ENCODE measurements at places on chromosomes 1 and 21. TPM values are rescaled to one million over a fixed set of nuclear protein-coding genes. Genes with fewer than 3 reads are reported as not detected.
A peak's percentile ranks its signal among the peaks of the same experiment; 100 is the strongest.

DNA sequence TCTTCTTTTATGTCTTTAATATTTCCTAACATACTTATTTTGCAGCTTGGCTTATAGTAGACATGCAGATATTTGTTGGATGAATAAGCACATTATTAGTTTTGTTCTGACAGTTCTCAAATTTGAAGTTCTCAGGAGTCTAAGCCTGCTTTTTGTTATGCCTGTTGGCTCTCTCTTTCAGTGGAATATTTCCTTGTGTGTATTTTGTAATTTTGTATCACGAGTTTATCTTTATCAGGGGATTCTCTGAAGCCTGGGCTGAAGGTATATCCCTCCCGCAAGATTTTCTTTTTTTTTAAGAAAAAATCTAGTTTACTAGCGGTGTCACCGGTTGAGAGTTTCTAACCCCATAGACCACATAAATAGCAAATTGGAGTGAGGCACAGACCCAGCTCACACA lies 105.9 kb downstream of the RGL1 start:
- no peak for DNase-seq

Gene PMVK
- total RNA-seq = 14.3 TPM

GRCh38 chr1:209134001-209134400 lies 449.5 kb upstream of the CAMK1G start:
- no peak for DNase-seq

DNA sequence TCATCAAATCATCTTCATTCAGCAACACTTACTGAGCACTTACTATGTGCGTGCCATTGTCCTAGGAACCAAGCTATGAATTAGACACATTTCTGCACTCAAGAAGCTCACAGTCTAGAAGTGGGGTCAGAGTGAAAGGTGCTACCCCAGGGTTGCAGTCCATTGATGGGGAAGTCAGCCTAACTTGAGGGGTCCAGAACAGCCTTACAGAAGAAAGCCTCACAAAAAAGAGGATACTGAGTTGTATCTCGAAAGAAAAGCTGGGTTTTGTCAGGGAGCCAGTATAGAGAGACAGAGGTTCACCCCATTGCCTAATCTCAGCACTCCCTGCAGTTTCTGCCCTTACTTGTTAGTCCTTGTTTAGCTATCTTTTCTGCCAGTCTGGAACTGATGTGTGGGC lies 153.1 kb upstream of the JUN start:
- DNase-seq = no peak

DNA sequence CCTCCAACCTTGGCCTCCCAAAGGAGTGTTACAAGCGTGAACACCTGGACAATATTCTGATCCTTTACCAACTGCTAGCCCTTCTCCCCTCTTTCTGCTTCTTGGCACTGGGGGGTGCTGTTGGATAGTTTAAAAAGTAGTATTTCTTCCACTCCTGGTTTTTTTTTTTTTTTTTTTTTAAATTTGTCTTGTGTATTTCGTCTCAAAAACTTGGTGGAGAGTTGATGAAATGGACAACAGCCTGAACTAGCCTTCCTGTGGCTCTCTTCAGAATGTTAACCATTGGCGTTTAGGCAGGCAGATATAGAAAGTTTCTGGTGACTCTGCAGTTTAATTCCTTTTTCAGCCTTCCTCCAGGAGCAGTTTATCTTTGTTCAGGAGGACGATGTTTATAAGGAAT lies 69.7 kb upstream of the USP24 start:
- DNase-seq = peak; percentile 30

Gene RPAP2
- total RNA-seq = 19.1 TPM

DNA sequence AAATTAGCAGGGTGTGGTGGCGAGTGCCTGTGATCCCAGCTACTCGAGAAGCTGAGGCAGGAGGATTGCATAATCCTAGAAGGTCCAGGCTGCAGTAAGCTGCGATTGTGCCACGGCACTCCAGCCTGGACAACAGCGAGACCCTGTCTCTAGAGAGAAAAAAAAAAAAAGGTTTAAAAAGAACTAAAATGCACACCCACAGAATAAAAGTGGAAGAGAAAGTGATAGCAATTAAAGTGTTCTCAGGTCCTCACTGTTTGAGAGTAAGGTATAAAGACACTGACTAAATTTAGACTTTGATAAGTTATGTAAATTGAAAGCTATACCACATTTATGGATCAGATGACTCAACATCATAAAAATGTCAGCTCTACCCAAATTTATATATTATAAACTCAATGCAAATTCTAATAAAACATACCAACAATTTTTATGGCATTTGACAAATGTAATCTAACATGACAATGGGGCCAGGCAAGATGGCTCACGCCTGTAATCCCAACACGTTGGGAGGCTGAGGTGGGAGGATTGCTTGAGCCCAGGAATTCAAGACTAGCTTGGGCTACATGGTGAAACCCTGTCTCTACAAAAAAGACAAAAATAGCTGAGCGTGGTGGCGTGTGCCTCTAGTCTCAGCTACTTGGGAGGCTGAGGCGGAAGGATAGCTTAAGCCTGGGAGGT lies 11.8 kb downstream of the ZBTB17 start:
- DNase-seq = no peak

- no peak for DNase-seq
These were observed 4.9 kb upstream of the TAGLN2 start for GRCh38 chr1:159930216-159930615.

Gene MYCL
- 0.43 TPM for total RNA-seq

- DNase-seq = peak; percentile 92
These were observed 858.7 kb downstream of the USP25 start for GRCh38 chr21:16588433-16588860.

DNA sequence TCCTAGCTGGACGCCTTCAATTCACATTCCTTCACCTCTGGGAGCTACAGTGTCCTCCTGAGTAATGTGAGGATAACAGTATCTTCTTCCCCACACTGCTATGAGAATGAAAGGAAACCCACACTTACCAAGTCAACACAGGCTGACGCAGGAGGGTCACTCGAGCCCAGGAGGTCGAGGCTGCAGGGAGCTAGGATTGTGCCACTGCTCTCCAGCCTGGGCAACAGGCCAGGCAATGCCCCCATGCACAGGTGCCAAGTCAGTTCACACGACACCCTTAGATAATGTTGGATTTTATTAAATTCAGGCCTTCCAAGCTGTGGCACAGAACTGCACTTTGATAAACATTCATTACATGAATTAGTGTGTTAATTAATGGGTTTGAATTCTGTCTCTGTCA lies 31.9 kb downstream of the MATN1 start:
- no peak for DNase-seq

- DNase-seq = no peak
These were observed 106.2 kb upstream of the CYYR1 start for GRCh38 chr21:26679284-26679683.

GRCh38 chr21:32087447-32087846 lies 191.4 kb downstream of the MIS18A start:
- DNase-seq = no peak

Gene LMOD1
- not detected for total RNA-seq

Gene SYT14
- total RNA-seq = 11.8 TPM

DNA sequence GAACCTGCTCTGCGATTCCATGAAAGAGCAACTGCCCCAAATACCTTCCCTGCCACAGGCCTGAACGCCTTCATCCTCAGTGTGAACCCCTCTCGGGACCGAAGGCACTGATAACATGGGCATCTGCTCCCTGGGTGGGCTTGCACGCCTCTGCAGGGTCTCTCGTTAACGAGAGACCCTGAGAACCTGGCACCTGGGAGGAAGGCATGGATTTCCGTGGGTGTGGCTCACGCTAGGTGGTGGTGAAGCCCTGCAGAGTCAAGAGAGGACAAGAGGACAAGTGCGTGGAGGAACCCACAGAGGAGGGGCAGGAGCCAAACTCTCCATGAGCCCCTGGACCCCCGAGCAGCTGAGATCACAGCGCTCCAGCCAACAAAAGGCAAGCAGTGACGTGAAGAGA lies 26.8 kb upstream of the COL6A2 start:
- no peak for DNase-seq

DNA sequence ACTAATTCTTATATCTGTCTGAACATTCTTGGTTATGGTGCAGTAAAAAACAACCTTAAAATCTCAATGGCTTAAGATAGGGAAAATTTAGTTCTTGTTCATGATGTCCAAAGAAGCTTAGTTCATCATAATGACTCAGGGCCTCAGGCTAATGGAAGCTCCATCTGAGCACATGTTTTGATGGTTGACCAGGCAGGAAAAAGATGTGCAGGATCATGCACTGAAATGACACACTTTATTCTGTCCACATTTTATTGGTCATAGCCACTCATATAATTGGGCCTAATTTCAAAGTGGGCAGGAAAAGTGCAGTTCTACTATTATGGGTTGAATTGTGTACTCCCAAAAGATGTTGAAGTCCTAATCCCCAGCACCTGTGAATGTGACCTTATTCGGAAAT lies 198.2 kb downstream of the CENPF start:
- DNase-seq = no peak

- DNase-seq = no peak
These were observed 389.9 kb downstream of the PLPP3 start for GRCh38 chr1:56189454-56189853.

DNA sequence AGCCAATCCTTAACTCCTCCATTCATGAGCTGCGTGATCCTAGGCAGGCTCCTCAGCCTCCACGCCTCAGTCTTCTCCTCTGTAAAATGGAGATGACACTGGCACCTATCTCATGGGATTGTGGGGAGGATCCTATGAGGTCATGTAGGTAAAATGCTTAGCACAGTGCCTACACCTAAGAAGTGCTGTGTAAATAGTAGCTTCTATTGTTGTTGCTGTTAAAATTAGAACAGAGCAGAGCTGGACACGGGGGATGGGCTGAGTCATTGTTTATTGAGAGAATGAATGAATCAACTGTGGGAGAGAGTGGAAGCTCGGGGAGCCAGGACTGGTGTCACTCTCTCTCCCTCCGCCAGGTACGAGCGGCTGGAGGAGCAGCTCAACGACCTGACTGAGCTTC lies 43.0 kb downstream of the TMCC2 start:
- DNase-seq = no peak

Gene TFF2
- not detected for total RNA-seq

All from A172 (cell line).